ENCODE measurements at places on chromosomes 11 and 22.

GRCh38 chr11:61626580-61627380 lies 45.9 kb upstream of the SYT7 start:
- peak; percentile 69 for DNase-seq

- DNase-seq = no peak
Measured at GRCh38 chr22:20034143-20034542, 13.2 kb downstream of the TANGO2 start.

- DNase-seq = no peak
Measured at GRCh38 chr11:60263402-60263801, 17.1 kb upstream of the MS4A4A start.

DNA sequence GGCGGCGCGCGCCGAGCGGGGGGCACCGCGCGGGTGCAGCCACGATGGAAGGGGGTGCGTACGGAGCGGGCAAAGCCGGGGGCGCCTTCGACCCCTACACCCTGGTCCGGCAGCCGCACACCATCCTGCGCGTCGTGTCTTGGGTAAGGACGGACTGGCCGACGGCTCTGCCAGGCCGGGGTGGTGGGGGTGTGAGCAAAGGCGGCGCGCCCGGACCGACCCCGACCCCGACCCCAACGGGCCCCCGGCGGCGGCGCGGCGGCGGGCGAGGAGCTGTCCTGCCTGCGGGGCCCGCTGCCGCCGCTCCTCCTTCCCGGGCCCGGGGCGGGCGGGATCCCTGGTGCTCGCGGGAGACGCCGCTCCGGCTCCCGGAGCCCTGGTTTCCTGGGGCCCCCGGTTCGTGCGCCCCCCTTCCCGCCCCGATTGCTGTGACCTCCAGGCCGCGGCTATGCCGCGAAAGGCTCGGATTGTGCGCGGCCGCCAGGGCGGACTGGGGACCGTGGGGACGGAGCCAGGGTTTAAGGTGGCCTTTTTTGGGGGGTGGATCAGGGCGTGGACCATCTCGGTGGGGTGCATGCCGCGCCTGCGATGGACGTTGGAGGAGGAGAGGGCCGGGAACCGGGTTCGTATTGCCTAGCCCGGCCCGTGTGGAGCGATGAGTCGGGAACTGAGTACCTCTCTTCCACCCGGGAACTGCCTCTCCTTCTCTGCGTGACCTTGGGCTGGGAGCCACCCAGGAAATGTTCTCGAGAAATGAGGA lies at the start of gene SYNGR1:
Gene SYNGR1 (plus strand): TSS at position 25 of the 760 bp plus-strand sequence. CDS start 20 bp downstream, at position 45.
- DNase-seq = peak; percentile 52

DNA sequence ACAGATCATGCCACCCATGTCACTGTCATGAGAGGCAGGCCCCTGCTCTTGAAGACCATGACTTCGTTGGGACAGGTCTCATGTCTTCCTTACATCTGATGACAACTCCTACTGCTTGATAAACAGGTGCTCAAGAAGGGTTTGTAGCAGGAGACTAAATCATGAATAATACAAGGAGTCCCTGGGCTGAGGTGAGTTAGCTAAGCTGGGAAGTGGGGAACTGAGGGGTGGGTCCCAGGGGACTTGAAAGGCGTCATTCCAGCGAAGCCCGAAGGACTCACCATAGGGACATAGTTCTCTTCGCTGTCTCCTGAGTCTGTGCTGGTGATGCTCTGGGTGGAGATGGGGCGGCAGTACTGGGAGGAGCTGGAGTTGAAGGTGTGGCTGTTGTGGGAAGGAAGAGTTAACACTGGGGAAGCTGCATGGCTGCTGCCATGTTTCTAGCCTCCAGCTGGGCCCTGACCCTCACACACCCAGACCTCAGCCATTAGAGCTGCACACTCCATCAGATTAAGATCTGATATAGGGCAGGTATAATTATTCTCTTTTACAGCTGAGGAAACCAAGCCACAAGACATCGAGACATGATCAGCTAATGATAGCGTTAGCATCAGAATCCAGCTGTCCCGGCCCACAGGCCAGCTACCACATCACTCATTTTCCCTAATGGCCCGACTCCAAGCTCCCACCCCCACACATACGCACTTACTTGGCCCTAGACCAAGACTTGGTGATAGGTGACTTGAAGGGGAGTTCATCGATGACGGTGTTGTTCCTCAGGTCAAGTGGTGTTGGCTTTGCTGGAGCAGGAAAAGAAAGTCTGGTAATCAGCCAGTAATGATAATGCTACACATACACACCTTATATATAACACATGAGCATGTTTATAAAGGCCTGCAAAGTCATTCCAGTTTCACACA lies 32.9 kb downstream of the USP35 start:
- no peak for DNase-seq

DNA sequence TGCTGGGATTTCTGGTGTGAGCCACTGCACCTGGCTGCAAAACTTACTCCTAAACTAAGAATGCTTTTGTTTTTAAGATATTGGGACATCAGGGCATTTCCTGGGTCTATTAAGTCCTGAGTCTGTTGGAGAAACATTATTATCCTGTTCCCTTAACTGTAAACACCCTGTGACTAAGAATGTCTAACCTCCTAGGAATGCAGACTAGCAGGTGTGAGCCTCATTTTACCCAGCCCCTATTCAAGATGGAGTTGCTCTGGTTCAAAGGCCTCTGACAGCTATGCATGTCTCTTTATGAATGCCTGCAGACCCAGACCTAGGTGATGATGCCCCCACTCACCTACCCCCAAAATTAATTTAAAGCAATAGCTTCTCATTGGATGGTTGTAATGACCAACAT lies 46.2 kb downstream of the DEPDC5 start:
- no peak for DNase-seq

- peak; percentile 76 for DNase-seq
Measured at GRCh38 chr22:37639070-37639760, at the start of gene SH3BP1. TSS of gene SH3BP1 (plus strand) at chr22:37639669. CDS start at chr22:37639788, 119 bp downstream.

DNA sequence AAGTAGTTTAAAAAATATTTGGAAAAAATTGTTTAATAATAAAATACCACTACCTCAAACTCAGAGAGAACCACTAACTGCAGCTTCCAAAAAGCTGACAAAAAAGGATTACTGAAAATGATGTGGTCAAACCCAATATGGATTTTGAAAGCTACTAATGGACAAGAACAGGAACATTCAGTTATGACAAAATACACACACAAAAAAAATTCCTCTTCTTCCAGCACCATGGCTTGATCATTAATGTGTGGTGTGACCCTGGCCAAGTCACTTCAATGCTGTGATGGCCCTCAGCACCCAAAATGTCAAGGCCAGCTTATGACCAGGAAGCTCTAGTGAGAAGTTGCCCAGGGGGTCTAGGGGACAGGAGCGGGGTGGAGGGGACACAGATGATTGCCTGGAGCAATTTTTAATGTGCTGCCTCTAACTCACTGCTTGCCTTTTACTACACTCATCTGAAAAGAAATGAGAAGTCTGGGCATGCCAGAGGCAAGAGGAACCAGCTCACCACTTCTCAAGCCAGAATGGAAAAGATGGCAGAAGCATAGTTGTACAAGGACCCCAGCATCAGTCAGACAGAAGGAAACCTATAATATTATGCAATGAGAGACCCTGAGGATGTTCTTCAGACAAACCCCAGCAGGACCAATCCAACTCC lies 2.2 kb downstream of the SMCO4 start:
- no peak for DNase-seq

DNA sequence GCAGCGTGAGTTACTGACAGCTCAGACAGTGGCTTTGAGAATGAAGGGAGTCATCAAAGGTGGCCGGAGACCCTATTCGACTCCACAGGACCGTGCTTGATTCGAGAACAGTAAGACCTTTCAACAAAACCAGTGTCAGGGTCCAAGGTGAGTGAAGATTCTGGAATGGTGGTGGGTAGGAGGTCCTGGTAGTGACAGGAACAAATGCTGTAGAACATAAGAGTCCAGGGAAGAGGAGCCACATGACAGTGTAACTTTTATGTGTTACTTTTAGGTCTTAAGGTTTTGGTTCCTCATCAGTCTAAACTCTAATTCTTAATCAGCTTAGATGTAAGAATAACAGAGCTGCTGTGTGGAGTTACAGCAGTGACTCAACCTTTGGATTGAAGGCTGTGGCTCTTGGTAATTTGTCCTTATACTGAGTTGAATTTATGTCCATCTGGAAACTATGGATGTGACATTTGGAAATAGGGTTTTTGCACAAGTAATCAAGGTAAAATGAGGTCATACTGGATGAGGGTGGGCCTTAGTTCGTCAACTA lies 1.8 kb downstream of the TBC1D22A start:
- DNase-seq = no peak

DNA sequence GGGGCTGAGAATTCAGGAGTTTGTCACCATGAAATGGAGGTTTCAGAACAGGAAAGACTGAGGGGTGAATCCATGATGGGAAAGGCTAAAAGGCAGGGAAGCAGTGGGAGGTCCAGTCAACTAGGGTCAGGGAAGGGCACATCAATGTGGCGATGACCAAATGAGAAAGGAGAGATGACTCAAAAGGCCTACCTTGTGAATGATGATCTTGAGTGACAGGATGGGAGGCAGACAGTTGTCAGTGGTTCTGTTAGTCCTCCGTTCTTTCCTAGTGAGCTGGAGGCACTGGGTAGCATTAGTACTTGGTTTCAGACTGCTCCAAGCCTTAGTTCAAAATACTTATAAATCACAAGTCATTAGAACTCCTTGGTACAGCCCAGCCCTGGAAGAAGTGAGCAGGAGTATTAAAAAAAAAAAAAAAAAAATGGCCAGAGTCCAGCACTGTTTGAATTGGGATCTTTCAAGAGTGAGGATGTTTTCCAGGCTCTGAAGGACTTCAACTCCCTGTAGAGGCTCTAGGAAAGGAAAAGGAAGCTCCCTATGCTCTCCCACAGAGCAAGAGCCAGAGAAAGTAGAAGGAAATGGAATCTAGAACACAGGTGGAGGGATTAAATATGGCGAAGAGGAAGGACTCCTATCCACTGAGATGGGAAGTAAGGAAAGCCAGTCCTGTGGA lies 8.3 kb upstream of the DCHS1 start:
- DNase-seq = no peak

GRCh38 chr11:126011265-126011664 lies 51.4 kb downstream of the CDON start:
- DNase-seq = no peak

- peak; percentile 18 for DNase-seq
Measured at GRCh38 chr11:65476632-65477148, 22.2 kb upstream of the MALAT1 start.

GRCh38 chr11:34977089-34977912 lies 60.9 kb downstream of the PDHX start:
- no peak for DNase-seq

- DNase-seq = no peak
Measured at GRCh38 chr11:123143921-123144320, 51.1 kb downstream of the CLMP start.

DNA sequence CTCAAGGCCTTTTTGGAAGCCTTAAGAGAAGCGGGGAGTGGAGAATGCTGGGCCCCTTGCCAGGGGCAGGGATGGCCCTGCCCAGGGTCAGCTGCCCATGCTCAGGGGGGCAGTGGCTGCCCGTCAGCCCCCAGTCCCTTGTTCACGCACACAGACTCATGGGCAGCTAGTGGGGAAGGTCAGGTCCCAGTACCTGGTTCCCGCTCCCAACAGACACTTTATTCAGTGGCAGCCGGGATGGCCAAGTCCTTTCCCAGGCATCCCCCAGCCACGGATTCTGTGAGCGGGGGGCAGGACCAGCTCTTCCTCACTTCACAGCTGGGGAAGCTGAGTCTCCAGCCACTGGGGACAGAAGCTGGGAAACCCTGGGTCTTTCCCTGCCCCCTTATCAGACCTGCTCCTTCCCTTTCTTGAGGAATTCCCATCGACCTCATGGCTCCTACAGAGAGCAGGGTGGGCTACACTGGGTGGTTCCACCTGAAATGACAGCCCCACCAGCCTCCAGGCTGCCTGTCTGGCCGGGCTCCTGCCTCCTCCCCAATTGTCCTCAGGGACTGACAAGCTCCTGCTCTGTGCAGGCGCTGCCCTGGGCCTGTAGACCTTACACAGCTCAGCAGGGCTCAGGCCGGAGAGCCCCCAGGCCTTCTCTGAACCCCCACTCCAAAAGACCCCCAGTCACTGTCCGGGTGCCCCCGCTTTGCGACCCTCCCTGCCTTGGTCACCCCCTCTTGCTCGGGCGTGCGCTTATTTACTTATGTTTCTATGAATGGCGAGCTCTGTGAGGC lies 61.0 kb upstream of the FGF3 start:
- no peak for DNase-seq

DNA sequence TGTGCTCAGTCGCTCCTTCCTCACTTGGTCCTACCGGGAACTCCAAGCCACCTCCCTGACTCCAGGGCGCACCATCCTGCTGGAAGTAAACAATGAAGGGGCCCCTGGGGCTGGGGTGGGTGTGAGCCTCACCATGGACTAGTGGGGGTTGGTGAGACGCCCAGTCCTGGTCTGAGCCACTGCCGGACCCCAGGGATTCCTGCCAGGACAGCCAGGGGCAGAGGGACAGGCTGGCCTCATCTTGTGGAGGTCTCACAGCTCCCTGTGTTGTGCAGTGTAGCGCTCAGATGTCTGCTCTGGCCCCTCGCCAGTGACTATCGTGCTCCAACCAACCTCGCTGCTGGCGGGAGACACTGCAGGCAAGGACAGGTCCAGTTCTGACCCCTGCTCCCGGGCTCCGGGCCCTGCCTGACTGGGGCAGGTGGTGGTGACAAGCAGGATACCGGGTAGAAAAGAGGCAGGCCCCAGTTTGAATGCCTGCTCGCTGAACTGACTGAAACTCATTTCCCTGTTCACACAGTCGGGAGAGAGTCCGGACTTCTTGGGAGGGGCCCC lies 1021.4 kb downstream of the BRD1 start:
- no peak for DNase-seq

GRCh38 chr22:44702479-44703198 lies 635 bp downstream of the PRR5 start:
- DNase-seq = peak; percentile 49

DNA sequence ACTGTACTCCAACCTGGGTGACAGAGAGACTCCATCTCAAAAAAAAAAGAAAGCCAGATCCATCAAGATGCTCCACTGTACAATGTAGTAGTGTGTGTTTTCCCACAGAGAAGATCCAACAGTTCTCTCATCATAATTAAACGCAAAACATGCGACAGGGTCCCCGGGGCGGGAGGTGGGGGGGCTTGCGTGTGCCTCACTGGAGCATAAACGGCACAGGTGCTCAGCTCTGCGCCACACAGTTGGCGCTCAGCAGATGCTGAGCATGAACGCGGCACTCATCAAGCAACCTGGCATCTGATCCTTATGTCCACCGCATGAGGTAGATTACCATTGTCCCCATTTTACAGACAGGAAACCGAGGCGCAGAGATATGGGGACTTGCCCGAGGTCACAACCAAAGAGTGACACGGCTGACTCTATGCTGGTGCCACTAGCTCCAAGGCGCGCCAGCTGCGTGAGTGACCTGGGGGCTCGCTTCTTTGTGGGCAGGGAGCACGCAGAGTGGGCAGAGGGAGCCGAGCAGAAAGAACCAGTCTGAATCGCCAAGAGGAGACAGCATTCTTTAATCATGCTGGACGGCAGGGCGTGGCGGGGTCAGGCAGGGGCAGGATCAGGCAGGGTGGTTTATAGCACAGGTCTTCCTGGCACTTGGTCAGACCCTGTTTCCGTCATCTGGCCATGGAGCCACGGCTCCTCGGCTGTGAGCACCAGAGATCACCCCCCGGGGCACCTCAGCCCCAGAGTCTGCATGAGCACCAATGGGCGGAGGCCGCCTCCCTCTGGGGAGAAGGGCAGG lies 8.2 kb downstream of the C1QTNF6 start:
- DNase-seq = peak; percentile 26

GRCh38 chr11:7251836-7252682 lies at the start of gene SYT9:
TSS of gene SYT9 (plus strand) at chr11:7251904. CDS start at chr11:7252187, 283 bp downstream.
- peak; percentile 69 for DNase-seq

Measured in left ventricle myocardium superior (tissue), 1 donor.